Activated T-cell treated with anti-CD3 and anti-CD28 coated beads for 4 hours (primary cell): ENCODE measurements at places on chromosomes 12 and 14.

DNA sequence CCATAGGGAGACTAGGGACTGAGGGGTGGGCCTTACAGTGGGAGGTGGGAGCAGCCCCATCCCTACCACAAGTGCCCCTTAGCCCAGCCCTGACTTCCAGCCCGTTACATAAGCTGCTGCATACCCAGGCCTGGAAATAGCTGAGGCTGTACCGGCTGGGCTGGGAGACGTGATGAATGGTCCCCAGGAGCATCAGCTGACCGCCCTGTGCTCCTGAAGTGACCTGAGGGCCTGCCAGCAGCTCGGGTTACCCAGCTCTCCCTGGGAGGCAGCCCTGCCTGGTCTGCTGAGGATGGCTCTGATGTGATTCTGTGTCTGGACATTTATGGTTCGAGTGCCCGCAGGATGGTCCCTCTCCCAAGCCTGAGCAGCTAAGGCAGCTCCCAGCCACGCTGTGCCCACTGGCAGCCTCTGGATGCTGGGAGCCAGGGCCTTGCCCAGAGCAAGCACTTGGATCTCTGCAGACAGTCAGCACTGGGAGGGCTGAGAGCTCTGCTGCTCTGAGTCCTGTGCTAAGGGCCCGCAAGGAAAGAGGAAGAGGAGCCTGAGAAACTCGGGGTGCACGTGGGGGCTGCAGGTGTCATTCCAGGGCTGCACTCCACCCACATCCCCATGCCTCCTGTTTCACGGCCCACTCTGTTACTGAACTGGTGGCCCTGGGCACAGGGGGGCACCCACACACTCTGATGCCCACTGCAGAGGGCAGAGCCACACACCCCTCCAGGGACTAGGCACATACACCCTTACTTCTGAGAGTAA, 20.5 kb downstream of the TAMALIN start:
- DNase-seq: no peak

- DNase-seq: no peak
Observed at GRCh38 chr14:55599250-55599879, 19.4 kb downstream of the KTN1 start.

DNA sequence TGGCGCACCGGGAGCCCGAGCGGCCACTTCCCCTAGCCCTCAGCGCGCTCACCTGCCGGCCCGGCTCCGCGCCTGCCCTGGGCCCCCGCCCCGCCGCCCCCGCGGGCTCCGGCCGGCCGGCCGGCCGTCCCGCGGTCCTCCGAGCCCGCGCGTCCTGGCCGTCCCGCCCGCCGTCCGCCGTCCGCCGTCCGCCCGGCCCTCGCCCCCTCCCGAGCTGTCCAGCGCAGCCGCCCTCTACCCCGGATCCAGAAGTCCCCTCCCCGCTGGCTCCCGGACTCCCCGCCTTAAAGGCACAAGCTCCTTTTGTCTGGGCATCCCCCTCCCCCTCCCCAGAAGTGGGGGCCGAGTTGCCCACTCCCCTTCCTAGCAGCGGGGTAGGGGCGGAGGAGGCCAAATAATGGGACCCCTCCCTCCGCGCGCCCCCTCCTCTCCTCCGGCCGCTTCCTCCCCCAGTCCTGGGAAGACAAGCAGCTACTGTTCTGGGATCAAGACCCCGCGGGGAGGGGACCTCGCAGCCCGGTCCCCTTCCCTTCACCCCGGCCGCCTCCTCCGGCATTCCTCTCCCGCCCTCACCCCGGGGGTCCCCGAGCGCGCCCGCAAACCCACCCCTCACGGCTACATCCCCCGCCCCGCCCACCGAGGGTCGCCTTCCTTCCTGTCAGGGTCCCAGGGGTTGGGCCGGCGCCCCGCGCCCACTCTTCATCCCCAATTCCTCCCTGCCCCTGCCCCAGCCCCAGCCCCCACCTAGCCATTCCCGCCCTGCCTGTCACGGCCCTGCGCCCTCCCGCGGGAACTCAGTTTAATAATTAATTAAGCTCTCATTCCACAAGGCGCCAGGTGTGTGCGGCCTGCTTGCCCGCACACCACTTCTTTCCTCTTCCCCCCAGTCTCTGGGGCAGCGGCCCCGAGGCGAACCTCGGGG, at the start of gene ADCY6:
ADCY6 (minus strand) TSS at position 236 of the 922 bp plus-strand sequence. CDS start 5,655 bp downstream, outside the sequence.
- DNase-seq: no peak

- no peak for DNase-seq
Observed at GRCh38 chr14:33897382-33897781, 53.5 kb downstream of the EGLN3 start.

DNA sequence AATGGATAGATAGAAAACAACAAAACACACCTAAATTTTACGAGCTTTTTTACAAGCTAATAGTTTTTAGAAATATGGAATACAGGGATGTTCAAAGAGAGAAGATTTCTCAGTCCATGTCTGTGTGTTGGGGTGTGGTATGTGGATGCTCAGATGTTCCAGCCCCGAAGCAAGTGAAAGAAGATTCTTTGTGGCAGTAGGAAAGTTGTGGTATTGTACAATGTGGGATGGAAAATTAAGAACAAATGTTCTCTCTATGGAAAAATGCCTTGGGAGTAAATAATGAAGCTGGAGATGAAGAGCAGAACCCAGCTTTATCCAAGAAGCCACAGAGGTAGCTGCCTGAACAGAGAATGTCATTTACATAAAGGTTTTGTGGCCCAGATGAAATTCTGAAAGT, 150.3 kb upstream of the PRKD1 start:
- DNase-seq: no peak

DNA sequence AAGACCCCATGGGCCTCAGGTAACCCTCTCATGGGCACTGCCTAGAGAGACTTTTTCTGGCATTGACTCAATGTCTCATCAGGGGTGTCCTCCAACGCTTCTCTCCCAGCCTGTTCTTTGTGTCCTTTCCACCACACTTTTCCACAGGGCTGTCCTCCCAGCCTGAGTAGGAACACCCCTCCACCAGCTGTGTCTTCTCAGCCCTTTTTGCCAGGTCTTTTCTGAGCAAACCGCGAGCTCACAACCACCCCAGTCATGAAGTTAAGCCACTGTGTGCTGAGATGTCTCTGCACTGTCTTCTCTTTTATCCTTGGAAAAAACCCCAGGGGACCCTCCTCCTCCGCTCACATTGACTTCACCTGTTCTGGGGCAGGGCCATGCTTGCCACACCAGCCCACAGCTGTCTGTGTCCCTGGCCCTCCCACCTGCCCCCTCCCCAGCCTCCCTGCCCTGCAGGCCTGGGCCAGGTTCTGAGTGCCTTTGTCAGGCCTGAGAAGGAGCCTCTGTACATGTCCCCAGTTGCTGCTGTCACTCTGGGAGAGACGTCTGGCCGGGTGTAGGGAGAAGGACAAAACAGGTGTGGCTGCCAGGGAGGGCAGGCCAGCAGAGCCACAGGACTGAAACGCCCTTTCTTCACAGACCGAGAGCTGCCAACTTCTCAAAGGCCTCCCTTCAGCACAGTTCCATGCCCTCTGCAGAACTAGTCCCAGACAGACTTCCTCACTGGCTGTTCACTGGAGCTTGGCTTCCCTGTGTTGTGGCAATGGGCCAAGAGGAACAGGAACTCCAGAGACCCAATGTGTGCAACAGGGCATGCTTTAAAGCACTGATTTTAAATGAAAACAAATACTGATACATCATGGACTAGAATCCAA, 50.5 kb upstream of the PNMA1 start:
- no peak for DNase-seq

- no peak for DNase-seq
Observed at GRCh38 chr14:31560759-31561154, 447 bp upstream of the NUBPL start.

GRCh38 chr12:80777587-80777986, 60.9 kb downstream of the MYF5 start:
- no peak for DNase-seq

DNA sequence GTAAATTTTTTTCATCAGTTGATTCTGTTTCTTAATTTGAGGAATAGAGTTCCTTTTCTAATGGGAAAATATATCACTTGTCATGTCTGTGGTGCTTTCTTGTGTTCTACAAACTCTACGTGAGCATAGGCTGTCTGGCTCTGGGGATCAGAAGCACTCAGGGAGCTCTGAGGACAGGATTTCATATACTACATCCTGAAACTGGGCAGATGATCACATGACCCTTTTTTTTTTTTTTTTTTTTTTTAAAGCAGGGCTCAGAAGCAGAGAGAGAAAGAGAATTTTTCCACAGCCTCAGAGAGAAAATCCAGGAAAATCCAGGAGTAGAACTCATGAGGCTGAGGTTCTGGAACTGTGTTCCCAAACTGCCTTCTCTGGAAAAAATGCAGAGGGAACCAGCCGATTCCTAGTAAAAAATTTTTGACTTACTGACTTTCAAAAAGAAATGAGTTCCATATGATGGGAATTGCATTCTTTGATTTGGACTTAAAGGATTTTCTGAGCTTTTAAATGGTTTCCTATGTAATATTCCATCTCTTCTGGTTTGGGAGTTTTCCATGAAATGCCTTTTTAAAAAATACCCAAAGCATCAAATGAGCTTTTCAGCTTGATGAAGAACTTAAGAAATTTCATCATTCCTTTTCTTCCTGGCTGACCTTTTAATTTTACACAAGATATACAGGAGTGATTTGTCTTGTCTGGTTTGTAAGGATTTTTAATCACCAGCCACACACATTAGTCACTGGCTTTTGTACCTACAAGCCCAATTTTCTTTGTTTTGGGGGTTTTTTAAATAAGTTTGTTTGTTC, 183.1 kb upstream of the HIF1A start:
- DNase-seq: no peak

- DNase-seq: no peak
Observed at GRCh38 chr12:54136844-54137580, 51.8 kb downstream of the SMUG1 start.
